GM06990 (cell line): ENCODE measurements at places on chromosomes 7 and 10.

DNA sequence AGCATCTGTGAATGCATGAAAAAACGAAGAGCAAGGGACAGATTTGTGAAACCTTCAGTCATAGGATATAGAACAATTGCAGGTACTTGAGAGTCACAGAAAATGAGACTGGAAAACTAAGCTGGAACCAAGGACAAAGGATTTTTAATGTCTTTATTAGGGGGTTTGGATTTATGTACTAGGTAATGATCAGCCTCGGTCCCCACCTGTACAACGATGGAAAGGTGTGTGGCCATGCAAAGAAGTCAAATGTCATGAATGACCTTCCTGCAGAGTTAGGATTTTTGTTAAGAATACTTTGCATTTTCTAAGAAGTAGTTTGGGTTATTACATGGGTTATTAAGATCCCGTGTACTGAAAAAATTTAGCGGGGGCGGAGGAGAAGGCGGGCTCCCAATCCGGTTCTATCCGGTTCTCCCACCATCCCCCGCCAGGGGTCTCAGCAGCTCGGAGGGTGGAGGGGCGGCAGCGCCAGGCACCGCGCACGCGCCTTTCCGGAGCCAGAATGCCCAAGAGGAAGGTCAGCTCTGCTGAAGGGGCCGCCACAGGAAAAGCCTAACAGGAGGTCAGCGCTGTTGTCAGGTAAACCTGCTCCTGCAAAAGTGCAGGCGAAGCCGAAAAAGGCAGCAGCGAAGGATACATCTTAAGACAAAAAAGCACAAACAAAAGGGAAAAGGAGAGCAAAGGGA, 327.5 kb upstream of the PLXDC2 start:
- no peak for DNase-seq

GRCh38 chr7:107049971-107050532, 5.5 kb downstream of the PRKAR2B start:
- no peak for DNase-seq

DNA sequence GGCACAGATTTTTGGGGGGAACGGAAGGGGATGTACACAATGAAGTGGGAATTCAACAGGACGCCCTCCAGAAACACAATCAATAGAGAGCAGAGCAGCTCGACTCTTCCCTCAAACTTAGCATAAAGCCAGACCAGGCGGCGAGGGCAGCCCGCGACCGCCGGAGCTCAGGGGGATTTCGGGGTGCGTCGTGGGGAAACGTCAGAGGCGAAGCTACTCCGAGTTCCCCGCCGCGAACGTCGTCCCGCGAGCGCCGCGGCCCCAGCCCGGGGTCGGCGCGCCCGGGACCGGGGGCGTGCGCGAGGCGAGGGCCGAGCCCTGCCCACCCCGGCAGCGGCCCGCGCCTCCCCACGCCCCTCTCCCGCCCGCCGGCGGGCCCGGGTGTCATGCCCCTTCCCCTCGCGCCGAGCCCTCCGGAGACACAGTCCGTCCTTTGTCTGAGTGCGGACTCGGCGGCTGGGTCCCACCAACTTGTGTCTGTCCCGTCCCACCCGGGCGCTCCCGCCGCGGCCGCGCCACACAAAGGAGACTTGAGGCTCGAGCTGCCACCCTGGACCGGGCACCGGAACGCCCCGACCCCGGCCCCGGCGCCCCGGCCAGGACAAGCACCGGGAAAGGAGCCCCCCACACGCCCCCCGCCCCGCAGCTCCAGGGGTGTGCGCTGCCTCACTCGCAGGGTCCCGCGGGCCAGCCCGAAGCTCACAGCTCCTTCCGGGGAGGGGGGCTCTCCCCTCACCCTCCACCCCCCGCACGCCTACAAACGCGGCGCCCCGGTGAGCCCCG, 634 bp downstream of the EZH2 start:
- peak; percentile 75 for DNase-seq

GRCh38 chr10:97332591-97333350, 1.8 kb downstream of the FRAT2 start:
- no peak for DNase-seq

DNA sequence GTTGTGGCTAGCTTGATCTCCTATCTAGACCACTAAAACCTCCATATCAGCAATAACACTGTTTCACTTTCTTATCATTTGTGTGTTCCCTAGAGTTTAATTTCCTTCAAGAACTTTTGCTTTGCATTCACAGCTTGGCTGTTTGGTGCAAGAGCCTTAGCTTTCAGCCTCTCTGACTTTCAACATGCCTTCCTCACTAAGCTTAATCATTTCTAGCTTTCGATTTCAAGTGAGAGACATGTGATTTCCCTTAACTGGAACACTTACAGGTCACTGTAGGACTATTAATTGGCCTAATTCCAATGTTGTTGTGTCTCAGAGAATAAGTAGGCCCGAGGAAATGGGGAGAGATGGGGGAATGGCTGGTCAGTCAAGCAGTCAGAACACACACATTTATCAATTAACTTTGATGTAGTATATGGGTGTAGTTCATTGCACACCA, 10.6 kb upstream of the BPGM start:
- DNase-seq = no peak
